ENCODE measurements at places on chromosomes 1 and 21.

GRCh38 chr1:201783058-201783457, 45.9 kb upstream of the IPO9 start:
- no peak for DNase-seq

DNA sequence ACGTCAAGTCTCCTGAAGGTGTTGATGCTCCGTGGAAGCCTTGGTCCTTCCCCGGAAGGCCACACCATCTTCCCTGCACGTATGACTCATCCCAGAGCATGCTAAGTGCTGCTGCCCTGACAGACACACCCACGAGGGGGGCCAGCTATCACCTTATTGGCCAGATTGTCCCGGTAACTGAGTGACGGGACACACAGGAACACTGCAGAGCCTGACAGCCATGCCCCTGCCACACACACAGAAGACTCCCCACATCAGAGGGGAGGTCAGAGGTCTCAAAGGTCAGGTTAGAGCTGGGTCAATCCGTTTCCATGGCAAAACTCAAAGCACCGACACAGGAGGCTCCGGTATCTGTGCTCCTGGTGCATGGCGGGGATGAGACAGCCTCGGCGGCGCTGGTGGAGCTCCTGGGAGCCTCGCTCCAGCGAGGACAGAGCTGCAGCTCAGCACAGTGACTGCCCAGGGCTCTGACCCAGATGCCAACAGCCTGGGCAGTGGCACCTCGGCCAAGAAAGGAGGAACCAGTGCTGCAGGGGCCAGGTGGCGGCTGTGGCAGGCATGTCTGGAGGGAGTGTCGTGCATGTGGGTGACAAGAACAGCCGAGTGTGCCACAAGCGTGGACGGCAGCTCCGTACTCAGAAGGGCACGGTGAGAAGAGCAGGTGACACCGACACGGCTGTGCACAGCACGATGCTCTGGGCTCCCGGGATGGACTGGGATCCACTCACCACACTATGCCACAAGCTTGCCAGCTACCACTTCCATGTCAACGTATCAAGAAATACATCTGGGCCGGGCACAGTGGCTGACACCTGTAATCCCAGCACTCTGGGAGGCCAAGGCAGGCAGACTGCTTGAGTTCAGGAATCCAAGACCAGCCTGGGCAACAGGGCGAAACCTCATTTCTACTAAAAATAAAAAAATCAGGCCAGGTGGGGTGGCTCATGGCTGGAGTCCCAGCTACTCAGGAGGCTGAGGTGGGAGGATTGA, 14.8 kb upstream of the TMEM240 start:
- no peak for DNase-seq

DNA sequence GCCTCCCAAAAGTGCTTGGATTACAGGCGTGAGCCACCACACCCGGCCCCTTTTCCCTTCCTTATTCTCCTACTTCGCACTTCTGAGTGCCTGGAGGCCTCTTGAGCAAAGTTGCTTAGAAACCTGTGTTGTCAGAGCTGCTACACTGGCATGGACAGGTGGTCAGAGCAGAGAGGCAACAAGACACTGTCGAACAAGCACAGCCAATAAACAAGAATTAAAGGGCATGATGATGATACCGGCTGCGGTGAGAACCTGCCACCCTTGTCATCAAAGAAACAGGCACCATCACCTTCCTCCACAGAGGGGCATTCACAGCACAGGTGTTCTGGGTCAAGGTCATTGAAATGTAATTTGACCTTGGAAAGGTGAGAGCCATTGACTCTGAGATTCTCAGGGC, 23.3 kb downstream of the STUM start:
- DNase-seq, result no peak

DNA sequence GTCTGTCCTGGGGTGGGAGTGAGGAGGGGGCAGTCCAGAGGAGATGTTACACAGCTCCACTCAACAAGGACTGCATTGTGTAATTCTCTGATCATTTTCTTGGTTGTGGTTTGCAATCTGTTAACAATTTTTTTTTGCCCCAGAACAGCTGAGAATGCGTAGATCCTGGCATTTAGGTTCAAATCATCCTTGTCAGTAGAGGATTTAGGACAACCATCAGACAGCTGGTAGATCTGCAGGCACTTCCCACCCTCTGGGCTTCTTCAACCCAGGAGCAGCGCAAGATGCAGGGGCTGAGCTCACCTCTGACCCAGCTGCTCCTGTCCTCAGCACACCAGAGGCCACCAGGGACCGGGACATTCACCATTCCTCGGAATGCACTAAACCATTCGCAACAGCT, 13.5 kb downstream of the BCAR3 start:
- no peak for DNase-seq

DNA sequence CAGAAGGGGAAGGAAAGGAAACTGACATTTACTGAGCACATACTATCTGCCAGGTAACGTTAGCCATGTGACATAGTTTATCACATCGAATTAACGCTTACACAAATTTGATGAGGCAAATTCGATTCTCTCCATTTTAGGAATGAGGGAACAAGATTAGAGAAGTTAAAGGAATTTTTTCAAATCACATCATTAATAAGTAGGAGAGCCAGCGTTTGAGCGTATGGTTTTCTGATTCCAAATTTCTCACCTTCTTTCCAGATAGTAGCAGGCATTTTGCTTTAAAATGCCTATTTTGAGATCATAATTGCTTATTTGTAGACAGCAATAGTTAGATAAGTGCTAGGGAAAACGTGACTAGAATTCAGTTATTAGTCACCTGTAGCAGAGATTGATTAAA, 19.3 kb downstream of the FMO3 start:
- no peak for DNase-seq

DNA sequence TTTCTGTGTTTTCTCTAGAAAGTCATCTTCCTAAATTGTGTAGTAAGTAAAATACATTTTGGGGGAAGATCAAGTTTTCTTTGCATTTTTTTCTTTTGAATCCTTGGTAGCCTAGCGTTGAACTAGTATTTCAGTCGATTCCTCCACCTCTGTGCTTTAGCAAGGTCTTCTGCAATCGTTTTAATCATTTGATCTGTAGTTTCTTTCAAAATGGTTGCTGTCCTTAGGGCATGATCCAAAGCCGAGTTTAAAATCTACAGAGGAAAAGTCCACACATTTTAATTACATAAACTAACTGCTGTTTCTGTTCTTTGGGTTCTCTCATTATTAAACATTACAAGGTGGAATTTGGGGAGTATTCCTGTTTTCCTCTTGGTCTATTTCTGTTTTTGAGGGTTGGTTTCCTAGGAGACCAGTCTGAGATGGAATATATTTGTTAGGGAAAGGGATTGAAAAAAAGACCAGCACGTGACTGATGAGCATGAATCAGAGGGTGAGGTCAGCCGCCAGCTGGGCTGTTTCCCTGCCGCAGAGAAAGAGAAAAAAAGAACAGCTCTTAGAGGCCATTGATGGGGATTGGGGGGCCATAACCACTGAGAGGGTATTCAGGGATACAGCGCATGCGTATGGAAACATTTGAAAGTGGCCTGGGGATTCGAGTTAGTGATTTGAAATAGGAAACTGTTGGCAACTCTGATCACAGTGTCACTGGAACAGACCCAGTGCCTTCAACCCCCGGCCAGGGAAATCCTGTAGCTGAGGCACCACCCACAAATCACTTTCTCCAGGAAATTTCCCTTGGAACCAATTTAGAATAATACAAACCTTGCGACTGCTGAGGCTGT, 40.6 kb downstream of the AKNAD1 start:
- DNase-seq, result no peak

All from KG1 (cell line).